AG10803 (cell line): ENCODE measurements at places on chromosomes 2 and 18.

DNA sequence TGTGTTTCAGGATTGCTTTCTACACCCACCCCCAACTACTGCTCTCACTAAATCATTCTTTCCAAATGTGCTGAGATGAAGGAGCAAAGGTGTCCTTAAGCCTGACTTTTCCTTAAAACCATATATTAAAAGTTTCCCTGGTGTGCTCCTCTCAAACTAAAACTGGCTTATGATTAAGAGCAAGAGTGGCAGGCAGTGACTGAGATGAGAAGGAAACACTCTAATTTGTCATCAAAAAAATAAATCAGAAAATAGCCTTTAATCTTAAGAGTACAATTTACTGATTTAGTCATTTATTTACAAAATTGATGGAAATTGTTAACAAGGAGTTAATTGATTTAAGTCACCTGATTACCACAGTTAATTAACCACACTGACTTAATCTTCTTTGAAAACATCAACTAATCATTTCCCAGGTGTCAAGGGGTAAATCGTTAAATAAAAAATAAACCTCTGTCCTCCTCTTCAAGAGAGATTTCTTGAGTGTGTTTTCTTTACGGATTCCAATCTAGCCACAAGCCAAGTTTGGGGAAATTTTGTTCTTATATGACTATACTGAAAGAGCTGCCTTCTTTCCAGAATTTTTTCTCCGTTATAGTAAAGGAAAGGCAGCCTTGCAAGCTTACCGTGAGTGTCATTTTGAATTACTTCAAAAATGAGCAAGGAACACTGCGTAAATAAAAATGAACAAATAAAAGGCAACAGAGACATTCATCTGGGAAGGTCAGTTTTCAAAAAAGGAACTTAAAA, 17.4 kb downstream of the LRP2 start:
- no peak for DNase-seq

GRCh38 chr18:14922965-14923565, 175.1 kb downstream of the ANKRD30B start:
- DNase-seq = no peak

GRCh38 chr18:67483237-67483636, 33.3 kb downstream of the DSEL start:
- peak; percentile 7 for DNase-seq

DNA sequence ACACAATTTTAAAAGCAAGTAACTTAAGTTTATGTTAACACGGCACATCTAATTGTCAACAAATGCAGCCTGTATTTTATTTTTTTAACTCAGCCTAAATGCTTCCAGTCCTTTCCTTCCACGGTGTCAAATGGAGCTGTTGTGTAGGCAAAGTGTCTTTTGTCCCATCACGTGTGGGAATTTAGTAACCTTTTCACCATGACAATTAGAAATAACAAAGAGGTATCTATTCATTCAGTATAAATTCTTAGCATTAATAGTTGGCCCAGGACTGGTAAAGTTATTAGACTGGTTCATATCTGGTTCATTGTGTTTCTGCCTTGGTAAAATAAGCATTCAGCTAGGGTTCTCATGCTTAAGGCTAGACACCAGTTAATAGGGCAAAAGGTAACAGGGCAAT, 47.9 kb downstream of the FRZB start:
- no peak for DNase-seq

DNA sequence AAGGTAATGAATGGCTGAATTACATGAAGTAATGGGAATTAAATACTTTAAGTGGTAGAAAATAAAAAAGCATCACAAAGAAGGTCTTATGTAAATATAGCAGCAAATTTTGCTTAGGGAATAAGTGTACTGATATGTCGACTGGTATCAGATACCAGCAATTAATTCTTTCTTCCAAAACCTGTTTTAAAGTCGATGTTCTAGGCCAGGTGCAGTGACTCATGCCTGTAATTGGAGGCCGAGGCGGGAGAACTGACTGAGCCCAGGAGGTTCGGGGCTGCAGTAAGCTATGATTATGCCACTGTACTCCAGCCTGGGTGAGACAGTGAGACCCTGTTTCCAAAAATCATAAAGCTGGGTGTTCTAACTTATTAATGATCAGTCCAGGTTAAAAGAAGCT, 30.3 kb downstream of the SP3 start:
- no peak for DNase-seq

DNA sequence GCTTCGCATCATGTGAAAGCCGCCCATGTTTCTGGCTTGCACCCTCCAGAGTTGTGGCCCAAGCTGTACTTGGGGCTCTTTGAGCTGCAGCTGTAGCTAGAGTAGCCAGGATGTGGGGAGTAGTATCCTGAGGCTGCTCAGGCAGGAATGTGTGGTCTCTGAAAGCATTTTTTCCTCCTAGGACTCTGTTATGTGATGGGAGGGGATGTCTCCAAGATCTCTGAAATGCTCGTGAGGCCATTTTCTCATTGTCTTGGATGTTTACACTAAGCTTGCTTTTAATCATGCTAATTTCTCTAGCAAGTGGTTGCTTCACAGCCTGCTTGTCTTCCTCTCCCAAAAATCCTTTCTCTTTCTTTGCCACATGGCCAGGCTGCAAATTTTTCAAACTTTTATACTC, 687.6 kb downstream of the DCDC2C start:
- DNase-seq = no peak

- no peak for DNase-seq
Measured at GRCh38 chr18:34126121-34126520, 98.6 kb downstream of the NOL4 start.

- no peak for DNase-seq
Measured at GRCh38 chr2:124025171-124025580, at the start of gene CNTNAP5. Gene CNTNAP5 (plus strand): TSS chr2:124025287. CDS start chr2:124025651, 364 bp downstream.

GRCh38 chr2:69635432-69635831, 8.1 kb downstream of the AAK1 start:
- no peak for DNase-seq

DNA sequence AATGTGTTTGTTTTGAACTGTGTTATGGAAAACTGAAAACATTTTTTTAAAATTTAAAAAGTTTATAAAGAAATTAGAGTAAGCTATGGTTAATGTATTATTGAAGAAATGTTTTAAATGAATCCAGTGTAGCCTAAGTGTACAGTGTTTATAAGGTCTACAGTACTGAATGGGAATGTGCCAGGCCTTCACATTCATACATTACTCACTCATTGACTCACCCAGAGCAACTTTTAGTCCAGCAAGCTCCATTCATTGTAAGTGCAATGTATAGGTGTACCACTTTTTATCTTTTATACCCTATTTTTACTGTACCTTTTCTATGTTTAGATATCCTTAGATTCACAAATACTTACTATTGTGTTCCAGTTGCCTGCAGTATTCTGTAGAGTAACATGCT, 215.1 kb upstream of the THUMPD2 start:
- peak; percentile 77 for DNase-seq

- DNase-seq = no peak
Measured at GRCh38 chr18:70469916-70470315, 181.1 kb downstream of the SOCS6 start.

DNA sequence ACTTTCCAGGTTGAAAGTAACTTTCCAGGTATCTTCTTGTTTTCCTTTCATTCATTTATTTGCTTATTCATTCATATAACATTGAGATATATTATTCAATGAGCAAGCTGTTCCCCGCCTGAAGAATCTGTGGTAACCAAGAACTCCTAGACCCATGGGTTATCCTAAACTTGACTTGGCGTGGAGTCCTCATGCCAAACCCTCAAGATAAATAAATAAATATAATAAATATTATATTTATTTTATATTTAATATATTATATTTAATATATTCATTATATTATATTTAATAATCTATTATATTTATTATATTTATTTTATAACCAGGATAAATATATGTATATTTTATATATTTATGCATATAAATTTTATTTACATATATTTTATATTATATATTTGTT, 674.8 kb downstream of the SUCLG1 start:
- DNase-seq = no peak

DNA sequence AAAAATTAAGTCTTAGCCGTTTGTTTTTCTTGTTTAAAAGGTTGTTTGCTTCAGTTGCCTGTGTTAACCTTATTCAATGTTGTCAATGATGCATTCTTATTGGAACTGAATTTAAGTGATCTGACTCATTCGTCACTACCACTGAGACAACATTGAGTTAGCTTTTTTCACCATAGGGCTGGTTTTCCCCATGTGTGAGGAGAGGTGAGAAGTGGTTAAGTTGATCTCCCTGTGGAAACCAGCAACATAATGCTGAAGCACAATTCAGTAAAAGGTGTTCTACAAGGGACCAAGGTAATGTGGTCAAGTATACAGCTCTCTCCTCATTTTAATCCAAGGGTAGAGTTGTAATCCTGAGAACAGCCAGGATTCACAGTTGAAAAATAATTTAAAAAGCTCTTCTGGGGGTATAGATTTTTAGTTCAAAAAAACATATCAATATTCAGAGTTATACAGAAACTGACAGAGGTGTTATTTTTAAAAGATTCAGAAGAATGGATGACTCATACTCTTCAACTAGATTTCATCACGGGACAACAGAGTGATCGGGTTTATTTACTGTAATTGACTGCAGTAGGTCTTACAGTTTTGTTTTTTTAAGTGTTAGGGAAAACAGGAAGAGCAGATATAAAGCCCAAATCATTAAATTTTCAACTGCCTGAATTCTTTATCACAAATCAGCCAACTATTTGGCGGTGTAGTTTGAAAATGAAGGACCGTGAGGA, 12.6 kb downstream of the NOP58 start:
- peak; percentile 74 for DNase-seq

- DNase-seq = no peak
Measured at GRCh38 chr2:50347358-50348044, 684.4 kb downstream of the NRXN1 start.

DNA sequence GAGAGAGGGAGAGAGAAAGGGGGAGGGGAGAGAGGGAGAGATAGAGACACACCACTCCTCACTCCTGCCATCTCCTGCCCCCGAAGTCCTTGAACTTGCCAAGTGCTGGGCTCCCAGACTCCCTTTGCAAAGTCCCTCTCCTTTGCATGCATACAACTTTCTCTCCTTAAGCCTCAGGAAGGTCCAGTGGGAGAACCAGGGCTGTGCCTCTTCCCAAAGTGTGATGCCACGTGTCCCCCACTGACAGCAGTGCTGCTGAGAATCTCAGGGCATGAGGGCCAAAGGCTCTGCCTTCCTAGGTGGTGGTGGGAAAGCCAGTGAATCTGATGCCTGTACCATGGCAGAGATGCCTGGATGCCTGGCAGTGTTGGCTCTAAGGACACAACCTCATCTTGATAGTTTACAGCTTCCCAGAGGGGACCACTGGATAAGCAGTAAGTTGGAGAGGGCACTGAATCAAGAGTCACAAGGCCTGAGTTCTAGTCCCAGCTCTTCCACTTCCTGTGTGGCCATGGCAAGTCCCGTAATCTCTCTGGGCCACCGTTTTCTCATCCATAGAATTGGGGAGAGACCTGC, 103.4 kb downstream of the CLIP4 start:
- no peak for DNase-seq

- peak; percentile 16 for DNase-seq
Measured at GRCh38 chr18:8948011-8948410, 154.5 kb upstream of the NDUFV2 start.

DNA sequence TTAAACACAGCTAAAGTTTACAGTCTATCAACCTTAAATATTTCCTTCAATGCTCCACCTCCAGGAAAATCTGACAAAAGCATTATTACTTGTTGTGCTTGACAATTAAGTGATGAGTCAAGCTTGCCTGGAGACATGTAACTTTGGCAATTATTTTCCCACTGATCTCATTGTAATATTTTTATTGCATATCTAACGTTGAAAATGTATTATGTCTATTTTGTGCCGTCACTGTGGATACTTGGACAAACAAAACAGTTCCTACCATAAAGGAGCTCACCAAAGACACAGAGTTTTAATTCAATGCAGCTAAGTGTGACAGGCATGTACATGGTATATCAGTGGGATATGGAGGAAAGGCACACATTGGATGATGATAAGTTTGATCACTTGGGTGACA, 24.7 kb downstream of the RNF103 start:
- no peak for DNase-seq

DNA sequence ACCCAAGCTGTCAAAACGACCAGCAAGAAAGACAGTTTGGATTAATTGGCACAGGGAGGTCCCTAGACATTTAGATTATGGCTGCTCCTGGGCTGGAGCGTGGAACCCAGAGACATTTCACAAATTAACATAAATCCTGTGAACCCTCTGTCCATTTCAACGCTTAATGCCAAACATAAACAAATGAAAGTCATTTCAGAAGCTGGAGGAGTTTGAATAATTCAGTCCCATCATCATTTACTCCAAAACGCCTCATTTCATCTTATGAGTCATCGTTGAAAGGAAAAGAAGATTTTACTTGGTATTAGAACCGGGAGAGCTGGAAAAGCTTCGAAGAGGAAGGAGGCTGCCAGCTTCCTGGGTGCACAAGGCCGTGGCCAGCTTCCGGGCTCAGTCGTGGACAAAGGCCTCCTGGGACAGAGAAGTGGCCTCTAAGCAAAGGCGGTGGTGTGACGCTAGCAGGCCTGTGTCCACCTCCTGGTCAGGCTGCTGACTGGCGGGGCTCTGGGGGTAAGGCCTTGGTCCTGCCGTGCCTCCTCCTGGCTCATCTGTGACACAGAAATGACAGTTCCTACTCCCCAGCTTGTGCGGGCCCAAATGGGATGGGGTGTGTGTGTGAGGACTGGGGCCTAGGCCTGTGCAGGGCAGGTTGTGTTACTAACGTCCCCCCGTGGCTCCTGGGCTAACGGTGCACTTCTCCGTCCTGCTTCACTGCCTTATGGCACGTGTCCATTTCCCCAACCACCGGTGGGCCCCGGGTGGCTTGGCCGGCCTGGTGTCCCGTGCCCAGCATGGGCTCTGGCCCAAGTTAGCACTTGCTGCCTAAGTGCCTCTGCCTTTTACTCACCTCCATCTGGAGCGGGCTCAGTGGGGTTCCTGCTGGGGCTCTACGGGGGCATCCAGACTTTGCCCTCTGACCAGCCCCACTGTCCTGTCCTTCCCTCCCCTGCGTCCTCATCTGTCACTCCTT, 71.6 kb downstream of the RRM2 start:
- DNase-seq = peak; percentile 31

- DNase-seq = no peak
Measured at GRCh38 chr2:85009019-85009618, 38.2 kb downstream of the KCMF1 start.

GRCh38 chr2:208820014-208820688, 413.6 kb downstream of the PTH2R start:
- no peak for DNase-seq

DNA sequence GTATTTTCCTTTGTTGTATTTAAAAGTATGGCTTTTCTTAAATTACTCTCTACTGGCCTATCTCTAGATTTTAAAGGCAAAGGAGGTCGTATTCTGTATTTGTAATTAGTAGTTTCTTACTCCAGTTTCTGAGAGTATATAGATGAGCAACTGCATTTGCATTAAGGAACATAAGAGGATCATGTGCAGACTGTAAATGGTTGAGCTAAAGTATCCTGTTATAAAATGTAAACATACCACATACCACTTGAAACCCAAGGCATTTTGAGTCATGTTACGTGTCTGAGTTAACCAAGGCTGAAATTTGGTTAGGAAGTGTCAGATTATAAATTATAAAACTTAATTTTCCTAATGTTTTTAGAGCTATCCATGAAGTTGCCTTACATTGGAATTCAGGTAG, 76.3 kb downstream of the GPD2 start:
- DNase-seq = no peak
